Skin of body (tissue), 3 donors: ENCODE measurements at places on chromosomes 7 and 10. TPM values are rescaled to one million over a fixed set of nuclear protein-coding genes. Genes with fewer than 3 reads are reported as not detected.

DNA sequence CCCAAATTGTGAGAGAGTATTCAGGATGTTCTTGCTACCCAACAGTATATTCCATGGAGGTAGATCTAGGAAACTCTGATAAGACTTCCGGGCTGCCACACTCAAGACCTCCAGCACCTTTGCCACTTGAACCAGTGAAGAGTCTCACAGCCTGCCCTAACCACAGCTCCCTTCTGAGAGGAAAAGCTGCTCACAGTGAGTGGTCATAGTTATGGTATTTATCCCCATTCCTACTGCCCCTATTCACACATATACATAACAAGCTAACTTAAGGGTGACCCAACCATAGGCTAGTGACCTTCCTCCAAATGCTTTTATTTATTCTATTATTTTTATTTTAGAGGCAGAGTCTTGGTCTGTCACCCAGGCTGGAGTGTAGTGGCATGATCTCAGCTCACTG, 156.3 kb downstream of the PTEN start:
- DNase-seq, result no peak

The MMP21 gene
- 0.20 TPM for total RNA-seq

The DDX21 gene
- 50.7 TPM for total RNA-seq

DNA sequence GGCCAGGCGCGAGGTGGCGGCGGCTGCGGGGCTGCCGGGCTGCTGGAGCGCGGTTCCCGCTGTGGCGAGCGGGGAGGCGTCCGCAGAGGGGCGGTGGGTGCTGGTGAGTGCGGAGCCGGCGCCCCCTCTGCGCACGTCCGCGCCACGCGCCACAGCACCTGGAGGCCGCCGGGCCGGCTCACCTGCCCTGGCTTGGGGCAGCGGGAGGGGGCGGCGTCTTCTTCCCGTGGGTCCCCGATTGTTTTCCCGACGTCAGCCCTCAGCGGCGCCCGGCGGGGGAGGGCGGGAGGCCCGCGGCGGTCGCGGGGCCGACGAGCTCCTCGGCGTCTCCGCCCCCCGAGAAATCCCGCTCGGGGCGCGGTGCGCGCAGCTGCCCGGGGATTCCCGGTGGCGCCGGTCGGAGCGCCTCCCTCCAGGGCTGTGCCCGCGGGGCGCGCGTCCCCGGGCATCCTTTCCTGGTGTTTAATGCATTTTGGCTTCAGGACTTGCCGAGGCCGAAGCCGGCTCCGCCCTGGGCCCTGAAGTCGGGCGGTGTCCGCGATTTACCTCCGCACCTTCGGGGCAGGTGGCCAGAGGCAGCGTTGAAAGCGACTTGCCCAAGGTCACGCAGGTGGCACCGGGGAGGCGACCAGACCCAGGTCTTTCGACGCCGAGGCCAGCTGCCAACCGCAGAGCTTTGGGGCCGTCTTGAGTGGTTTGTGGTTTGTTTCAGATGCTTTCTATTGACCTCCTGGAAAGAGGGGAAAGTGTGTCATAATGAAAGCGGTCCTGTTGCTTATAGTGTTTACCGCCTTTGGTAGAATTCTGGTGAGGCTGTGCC, 561 bp downstream of the PLEKHA1 start:
- peak; percentile 12 for DNase-seq

The NOS3 gene
- 3.5 TPM for total RNA-seq

- no peak for DNase-seq
Measured at GRCh38 chr7:5779141-5779540, 2.3 kb downstream of the RNF216 start.

DNA sequence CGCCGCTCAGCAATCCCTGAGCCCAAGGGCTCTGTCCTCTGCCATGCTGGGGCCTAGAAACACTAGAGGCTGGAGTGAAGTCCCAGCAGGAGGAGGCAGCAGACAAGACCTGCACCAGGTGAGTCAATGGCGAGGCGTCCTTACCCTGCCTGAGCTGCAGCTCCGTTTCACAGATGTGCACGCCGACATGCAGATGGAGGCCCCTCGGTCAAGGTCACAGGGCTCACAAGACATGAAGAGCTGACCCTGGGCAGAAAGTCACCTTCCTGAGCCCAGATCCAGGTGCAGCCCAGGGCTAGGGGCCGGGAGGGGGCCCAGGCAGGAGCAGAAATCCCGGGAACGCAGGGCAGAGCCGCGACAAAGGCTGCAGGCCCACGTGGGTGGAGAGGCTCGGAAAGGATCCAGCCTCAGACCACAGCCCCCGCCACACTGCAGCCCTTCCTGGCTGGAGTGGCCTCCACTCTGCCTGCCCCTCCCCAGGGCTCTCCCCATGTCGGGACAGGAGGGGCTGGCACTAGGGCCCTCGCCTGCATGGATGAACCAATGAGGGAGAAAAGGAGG, 23.8 kb downstream of the PDGFA start:
- DNase-seq, result no peak

GRCh38 chr10:79292891-79293746, 54.1 kb upstream of the PPIF start:
- no peak for DNase-seq
